ENCODE measurements at places on chromosomes 4 and X.

- no peak overlapping the region for H3K27ac ChIP-seq
- H3K27me3 ChIP-seq, result peaks cover 1% of the 10 kb centered on the region
- peaks cover 25% of the 10 kb centered on the region for H3K4me1 ChIP-seq
- no peak overlapping the region for H3K4me3 ChIP-seq
Measured at GRCh38 chr4:155632310-155632840, 34.3 kb upstream of the GUCY1A1 start.

DNA sequence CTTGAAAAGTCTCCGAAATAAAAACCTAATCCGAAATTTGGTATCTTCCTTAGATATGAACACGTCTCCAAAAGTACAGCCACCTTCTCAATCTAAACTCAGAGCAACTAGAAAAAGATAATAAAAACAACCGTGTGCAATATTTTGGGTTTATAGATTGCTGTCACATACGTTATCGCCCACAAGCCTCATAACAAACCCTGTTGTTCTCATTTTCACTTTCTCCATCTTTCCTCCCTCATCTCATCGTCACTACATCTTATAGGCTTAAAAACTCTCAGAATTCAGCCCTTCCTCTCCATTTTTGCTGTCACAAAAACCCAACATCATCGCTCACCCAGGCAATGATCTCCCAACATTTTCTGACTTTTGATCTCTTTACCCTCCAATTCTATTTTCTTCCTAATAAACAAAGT is 448 bp upstream of the SCFD2 start:
- no peak for DNase-seq
- peaks cover 13% of the 10 kb centered on the region for H3K36me3 ChIP-seq
- peaks cover 40% of the 10 kb centered on the region for H3K4me1 ChIP-seq
- H3K4me3 ChIP-seq, result peak overlapping the region; percentile 96

GRCh38 chrX:1618689-1619088 is 3.8 kb downstream of the ASMT start:
- H3K27me3 ChIP-seq, result peaks cover 2% of the 10 kb centered on the region
- H3K4me3 ChIP-seq, result no peak overlapping the region
- H3K4me1 ChIP-seq, result no peaks in the 10 kb centered on the region

GRCh38 chrX:74505437-74505836 is 84.1 kb downstream of the SLC16A2 start:
- H3K27ac ChIP-seq, result no peak overlapping the region
- H3K27me3 ChIP-seq, result peaks cover 3% of the 10 kb centered on the region
- peaks cover 9% of the 10 kb centered on the region for H3K4me1 ChIP-seq

DNA sequence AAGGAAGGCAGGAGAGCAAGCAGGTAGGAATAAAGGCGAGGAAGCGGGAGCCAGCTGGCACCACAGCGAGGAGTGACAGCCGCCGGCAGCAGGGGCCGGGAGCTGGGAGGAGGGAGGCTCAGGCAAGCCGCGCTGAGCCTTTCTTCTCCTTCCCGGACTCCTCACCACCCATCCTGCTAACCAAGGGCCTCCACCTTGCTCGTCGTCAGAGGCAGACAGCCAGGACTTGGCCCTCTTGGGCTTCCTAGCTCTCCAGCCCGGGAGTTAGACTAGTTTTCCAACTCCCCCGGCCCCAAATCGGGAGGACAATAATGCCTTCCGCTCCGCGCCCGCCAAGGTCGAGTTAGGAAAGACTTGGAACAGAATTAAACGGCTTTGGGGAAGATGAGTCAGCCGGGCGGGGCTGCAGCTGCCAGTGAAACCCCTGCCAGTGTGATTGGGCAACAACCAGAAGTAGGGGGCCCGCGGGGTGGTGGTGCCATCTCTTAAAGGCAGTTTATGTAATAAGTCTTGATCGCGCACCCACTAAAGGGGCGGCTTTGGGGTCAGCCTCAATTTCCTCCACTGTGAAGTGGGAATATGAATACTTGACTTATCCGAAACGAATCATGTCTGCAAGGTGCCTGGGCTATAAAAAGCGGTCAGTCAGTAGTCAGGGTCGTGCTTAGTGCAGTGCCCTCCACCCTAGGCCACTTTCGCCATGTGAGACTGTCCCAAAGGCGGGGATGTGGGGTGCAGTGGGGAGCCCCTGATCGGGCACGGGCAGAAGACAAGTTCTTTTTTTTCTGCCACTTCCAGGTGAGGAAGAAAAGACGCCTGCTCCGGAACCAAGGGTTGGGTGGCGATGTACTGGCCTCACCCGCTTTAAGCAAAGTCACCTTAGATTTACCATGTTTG is 6.7 kb upstream of the HSD17B10 start:
- peak overlapping the region; percentile 60 for H3K27ac ChIP-seq
- H3K4me3 ChIP-seq, result peak overlapping the region; percentile 87
- H3K36me3 ChIP-seq, result no peaks in the 10 kb centered on the region
- peaks cover 7% of the 10 kb centered on the region for H3K4me1 ChIP-seq
- peak; percentile 9 for DNase-seq

DNA sequence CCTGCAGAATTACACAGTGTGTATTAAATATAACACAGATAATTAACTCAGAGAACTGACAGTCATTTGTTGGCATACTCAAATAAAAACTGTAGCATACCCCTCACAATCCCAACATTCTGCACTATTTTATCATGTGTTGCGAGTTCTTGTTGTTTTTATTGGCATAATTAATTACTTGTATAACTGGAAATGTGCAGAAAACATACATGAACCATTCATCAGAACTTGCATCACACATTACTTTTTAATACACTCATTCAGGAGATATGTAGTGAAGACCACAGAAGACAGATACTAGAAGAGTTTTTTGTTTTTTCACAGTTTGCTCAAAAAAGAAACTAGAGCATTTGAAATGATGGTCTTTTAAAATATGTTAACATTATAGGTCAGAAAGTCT is 74.6 kb upstream of the NEIL3 start:
- no peak overlapping the region for H3K4me3 ChIP-seq
- peaks cover 9% of the 10 kb centered on the region for H3K4me1 ChIP-seq
- H3K27ac ChIP-seq, result no peak overlapping the region

GRCh38 chr4:65521666-65522065 is 148.6 kb downstream of the EPHA5 start:
- no peak overlapping the region for H3K4me3 ChIP-seq
- no peak for DNase-seq
- H3K36me3 ChIP-seq, result no peaks in the 10 kb centered on the region
- H3K27me3 ChIP-seq, result no peaks in the 10 kb centered on the region
- H3K27ac ChIP-seq, result no peak overlapping the region
- H3K4me1 ChIP-seq, result no peaks in the 10 kb centered on the region

GRCh38 chr4:103012060-103012459 is 7.4 kb downstream of the SLC9B1 start:
- peaks cover 18% of the 10 kb centered on the region for H3K4me1 ChIP-seq
- H3K27me3 ChIP-seq, result peaks cover 3% of the 10 kb centered on the region
- no peaks in the 10 kb centered on the region for H3K36me3 ChIP-seq
- DNase-seq, result peak; percentile 65
- H3K27ac ChIP-seq, result peak overlapping the region; percentile 62
- H3K4me3 ChIP-seq, result peak overlapping the region; percentile 29

- no peak overlapping the region for H3K27ac ChIP-seq
- H3K27me3 ChIP-seq, result peaks cover 23% of the 10 kb centered on the region
- no peak overlapping the region for H3K4me3 ChIP-seq
- no peaks in the 10 kb centered on the region for H3K4me1 ChIP-seq
- no peak for DNase-seq
- H3K36me3 ChIP-seq, result no peaks in the 10 kb centered on the region
Measured at GRCh38 chrX:2566055-2566454, 65.3 kb upstream of the DHRSX start.

DNA sequence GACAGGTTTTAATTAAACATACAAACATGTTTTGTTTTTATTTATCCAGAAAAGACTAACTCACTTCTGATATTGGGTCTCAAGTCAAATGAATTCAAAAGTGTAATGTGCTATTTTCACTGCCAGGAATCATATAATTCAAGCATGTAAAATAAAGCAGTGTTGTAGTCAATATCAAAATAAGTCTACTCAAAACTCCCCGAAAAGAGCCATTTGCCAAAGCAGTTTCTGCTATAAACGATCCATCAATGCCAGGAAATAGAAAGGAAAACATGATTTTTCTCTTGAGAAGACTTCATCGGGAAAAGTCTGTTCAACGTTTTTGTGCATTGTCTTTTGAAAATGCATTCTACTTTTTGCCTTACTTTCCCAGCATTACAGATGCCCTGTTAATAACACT is 633.3 kb downstream of the FAT4 start:
- H3K27ac ChIP-seq, result no peak overlapping the region
- DNase-seq, result no peak
- H3K4me1 ChIP-seq, result peaks cover 27% of the 10 kb centered on the region
- no peak overlapping the region for H3K4me3 ChIP-seq
- no peaks in the 10 kb centered on the region for H3K36me3 ChIP-seq

GRCh38 chrX:24955372-24955930 is 60.3 kb downstream of the ARX start:
- H3K27me3 ChIP-seq, result no peaks in the 10 kb centered on the region
- no peaks in the 10 kb centered on the region for H3K36me3 ChIP-seq
- no peak overlapping the region for H3K27ac ChIP-seq
- no peak overlapping the region for H3K4me3 ChIP-seq

DNA sequence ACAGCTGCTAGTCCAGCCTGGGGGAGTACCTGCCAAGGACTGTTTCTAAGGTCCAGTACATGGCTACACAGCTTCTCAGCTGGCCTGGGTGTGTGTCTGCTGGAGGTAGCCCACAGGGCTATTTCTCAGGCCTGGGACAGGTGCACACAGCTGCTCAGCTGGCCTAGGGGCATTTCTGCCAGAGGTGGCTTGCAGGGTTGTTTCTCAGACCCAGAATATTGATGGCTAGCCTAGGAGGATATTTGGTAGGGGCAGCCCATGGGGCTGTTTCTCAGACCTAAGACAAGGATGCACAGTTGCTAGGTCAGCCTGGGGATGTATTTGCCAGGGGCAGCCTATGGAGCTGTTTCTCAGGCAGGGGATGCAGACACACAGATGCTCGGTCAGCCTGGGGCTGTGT is 29.4 kb downstream of the RAB28 start:
- H3K27me3 ChIP-seq, result no peaks in the 10 kb centered on the region
- no peak overlapping the region for H3K27ac ChIP-seq
- H3K36me3 ChIP-seq, result peaks cover 35% of the 10 kb centered on the region
- no peak overlapping the region for H3K4me3 ChIP-seq

- H3K36me3 ChIP-seq, result no peaks in the 10 kb centered on the region
- H3K27me3 ChIP-seq, result no peaks in the 10 kb centered on the region
- DNase-seq, result no peak
- H3K27ac ChIP-seq, result no peak overlapping the region
- no peaks in the 10 kb centered on the region for H3K4me1 ChIP-seq
Measured at GRCh38 chr4:163598028-163598427, 103.5 kb downstream of the TMA16 start.

GRCh38 chr4:41178372-41179370 is 35.7 kb downstream of the APBB2 start:
- H3K4me3 ChIP-seq, result peak overlapping the region; percentile 29
- no peaks in the 10 kb centered on the region for H3K27me3 ChIP-seq
- H3K36me3 ChIP-seq, result peaks cover 8% of the 10 kb centered on the region

DNA sequence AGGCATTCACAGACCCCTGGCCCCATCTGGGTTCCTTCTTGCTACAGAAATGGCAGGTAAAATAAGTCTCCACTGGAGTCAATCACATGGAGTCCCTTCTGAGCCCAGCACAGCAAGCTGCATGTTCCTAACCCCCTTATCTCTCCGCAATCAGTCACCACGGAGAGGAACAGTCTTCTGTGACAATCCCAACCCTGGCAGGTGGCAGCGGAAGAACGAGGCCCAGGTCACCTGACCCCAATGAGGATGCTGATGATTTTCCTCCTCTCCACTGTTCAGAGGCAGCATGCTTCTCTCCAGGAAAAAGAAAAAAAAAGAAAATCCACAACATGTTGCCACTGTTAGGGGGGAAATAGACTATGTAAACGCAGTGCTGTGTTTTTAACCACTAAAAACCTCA is 50.1 kb downstream of the TSPAN5 start:
- H3K27me3 ChIP-seq, result no peaks in the 10 kb centered on the region
- no peak overlapping the region for H3K27ac ChIP-seq
- H3K4me3 ChIP-seq, result no peak overlapping the region
- H3K4me1 ChIP-seq, result peaks cover 88% of the 10 kb centered on the region
- peaks cover 14% of the 10 kb centered on the region for H3K36me3 ChIP-seq
- no peak for DNase-seq

GRCh38 chrX:47629419-47630200 is at the start of gene CFP:
CFP (minus strand) TSS chrX:47629930; CDS start chrX:47629844, 86 bp downstream.
- no peaks in the 10 kb centered on the region for H3K27me3 ChIP-seq
- no peak within 1 kb of the TSS for H3K27ac ChIP-seq
- no peaks in the 10 kb centered on the region for H3K36me3 ChIP-seq

- peak overlapping the region; percentile 78 for H3K4me3 ChIP-seq
- H3K36me3 ChIP-seq, result no peaks in the 10 kb centered on the region
- no peaks in the 10 kb centered on the region for H3K27me3 ChIP-seq
Measured at GRCh38 chrX:9530848-9531274, 66.0 kb downstream of the TBL1X start.

DNA sequence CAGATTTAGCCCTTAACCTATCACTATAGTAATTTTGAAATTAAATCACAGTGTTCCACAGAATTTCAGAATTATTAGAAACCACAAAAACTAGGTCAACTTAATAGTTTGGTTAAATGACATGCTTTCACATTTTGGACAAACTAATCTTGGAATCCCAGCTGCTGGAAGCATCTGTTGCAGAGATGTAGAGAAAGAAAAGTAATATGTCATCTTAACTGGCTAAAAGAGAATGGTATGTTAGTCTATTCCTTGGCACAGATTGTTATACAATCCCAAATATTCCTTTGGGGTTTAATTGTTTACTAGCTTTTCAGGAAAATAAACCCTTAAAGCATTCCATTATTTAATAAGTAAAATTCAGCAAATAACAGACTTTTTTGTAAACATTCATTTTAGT is 519.9 kb downstream of the IL15 start:
- no peak overlapping the region for H3K27ac ChIP-seq
- DNase-seq, result no peak
- peaks cover 37% of the 10 kb centered on the region for H3K36me3 ChIP-seq
- no peak overlapping the region for H3K4me3 ChIP-seq

DNA sequence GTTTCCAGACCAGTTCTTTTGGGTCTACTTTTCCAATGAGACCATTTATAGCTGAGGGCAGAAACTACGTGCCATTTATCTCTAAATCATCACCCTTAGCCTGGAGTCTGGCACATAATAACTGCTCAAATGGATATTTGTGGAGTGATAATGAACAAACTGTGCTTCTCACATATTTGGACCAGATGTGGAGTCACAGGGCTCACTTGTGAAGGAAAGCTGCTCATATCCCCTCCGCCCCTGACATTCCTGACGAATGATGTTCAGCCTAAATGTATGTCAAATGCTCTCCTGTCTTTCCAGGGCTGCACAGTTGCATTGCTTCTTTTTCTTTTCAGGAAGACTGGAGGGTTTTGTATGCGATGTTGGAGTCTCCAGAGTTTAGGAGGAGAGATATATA is 110.1 kb downstream of the GBA3 start:
- H3K27ac ChIP-seq, result no peak overlapping the region
- no peaks in the 10 kb centered on the region for H3K36me3 ChIP-seq
- no peak for DNase-seq
- H3K4me1 ChIP-seq, result no peaks in the 10 kb centered on the region
- H3K27me3 ChIP-seq, result peaks cover 1% of the 10 kb centered on the region

- DNase-seq, result peak; percentile 0
- H3K4me3 ChIP-seq, result no peak overlapping the region
- H3K27me3 ChIP-seq, result peaks cover 11% of the 10 kb centered on the region
- no peaks in the 10 kb centered on the region for H3K4me1 ChIP-seq
- H3K36me3 ChIP-seq, result no peaks in the 10 kb centered on the region
Measured at GRCh38 chrX:120358737-120359456, 3.0 kb upstream of the ATP1B4 start.

All from HFFc6 (cell line).